AML-193 (cell line): ENCODE measurements at places on chromosomes 1 and 21.

- DNase-seq = no peak
These were observed 27.8 kb downstream of the SDC3 start for GRCh38 chr1:30880678-30881318.

DNA sequence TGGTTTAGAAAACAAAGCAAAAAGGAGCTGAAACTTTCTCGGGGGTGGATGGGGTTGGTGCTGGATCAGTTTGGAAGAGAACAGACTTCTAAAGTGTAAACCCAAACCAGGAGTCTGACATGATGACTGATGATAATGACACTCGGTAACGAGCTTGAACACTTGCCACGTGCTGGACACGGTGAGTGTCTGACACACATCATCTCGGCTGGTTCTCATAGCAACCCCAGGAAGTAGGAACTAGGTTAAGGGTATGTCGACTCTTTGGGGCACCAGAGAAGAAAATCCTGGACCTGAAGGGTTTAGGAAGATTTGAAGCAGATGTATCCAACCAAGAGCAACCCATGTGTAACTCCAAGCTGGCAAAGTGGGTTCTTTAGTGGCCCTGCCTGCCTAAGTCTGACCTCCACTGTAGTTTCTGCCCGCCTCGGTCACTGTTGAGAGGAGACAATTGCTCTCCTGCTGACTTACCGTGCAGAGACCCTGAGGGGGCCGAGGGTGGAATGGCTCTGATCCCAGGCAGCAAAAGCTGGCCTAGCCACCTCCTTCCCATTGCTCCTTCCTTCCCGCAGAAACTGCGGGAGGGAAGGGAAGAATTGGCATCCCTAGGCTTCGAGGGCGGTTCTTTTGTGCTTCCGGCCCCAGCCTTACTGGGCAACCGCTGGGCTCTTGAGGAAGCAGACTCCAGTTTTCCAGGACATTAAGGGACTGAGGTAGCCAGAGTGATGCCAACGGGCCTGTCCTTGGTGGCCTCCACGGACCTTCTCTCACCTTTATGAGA lies 156.0 kb downstream of the TOMM20 start:
- DNase-seq = no peak

GRCh38 chr1:182968836-182969734 lies 16.1 kb upstream of the SHCBP1L start:
- no peak for DNase-seq

DNA sequence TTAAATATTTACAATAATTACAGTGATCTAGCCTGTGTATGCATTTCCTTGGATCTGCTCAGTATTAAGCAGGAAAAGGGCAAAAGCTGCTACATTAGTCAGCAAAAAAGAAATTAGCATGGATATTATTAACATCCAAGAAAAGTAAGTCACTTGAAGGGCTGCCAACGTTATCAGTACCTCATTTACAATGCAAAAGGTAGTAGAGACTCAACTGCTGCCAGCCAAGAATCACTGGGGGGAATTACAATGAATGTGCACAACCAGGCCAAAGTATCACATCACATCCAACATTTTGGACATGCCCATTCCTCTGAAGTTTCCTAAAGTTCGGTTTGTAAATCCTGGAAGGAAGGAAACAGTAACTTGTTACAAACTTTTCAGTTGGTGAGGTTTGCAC lies 1.9 kb downstream of the CNN3 start:
- no peak for DNase-seq

- no peak for DNase-seq
These were observed 52.9 kb upstream of the ATP2B4 start for GRCh38 chr1:203573730-203574129.

DNA sequence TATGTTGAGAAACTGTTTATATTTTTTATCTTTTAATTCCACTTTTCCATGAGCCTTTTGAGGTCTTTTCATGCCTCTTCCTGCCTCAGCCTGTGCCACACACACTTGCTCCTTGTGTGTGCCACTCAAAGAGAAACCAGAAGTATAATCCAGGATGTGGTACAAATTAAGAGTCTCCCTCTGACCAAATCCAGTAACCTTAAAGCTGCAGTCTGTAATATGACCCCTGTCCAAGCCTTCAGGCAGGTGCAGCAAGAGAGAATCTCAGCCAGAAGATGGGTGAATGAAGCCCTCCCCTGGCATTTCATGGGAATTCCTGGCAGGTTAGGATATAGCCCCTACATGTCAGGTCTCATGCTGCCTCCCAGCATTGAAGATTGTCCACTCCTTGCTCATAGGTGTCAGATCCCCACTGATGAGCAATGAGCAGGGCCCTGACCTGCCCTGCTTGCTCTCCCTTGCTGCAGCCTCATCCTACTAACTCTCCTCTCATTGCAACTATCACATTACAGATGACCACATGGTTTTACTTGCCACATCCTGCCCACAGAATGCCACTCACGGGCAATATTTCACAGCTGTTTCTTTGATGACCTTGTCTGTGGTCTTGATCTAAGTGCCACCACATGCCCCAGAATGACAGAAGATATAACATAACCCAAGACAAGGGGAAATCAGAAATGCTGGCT lies 169.3 kb downstream of the SEC16B start:
- no peak for DNase-seq

GRCh38 chr1:58726581-58726980 lies 26.7 kb upstream of the MYSM1 start:
- DNase-seq = no peak

- no peak for DNase-seq
These were observed 72.4 kb upstream of the IFNAR2 start for GRCh38 chr21:33157303-33157702.

DNA sequence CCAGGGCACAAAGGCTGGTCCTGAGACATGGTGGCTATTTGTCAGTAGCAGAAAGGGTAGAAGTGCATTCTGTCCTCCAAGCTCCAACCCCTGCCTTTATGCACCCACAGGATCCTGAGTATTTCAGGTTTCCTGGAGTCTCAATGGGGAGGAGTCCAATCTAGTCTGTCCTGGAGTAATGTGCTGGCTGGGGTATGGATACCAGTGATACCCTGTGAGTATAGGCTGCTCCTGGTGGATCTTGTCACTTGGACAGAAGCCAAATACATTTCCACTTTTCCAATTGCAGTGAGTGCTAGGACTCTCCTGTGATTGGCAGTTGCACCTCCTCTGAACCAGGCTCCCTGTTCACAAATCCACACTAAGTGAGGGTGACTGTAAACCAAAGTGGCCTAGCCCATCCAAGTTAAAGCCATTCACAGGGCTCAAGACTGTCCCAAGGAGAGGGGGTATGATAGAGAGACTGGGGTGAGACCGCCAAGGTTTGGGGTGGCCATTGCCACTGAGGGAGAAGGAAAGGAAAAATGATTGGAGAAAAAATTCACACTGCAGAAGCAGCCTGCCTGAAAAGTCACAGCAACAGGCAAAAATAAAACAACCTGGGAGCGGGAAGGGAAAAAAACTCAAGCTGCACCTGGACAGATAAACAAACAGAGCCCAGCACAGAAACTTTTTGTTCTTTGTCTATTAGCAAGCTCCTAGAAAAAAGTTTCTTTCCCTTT lies 163.4 kb upstream of the ETV3 start:
- no peak for DNase-seq

DNA sequence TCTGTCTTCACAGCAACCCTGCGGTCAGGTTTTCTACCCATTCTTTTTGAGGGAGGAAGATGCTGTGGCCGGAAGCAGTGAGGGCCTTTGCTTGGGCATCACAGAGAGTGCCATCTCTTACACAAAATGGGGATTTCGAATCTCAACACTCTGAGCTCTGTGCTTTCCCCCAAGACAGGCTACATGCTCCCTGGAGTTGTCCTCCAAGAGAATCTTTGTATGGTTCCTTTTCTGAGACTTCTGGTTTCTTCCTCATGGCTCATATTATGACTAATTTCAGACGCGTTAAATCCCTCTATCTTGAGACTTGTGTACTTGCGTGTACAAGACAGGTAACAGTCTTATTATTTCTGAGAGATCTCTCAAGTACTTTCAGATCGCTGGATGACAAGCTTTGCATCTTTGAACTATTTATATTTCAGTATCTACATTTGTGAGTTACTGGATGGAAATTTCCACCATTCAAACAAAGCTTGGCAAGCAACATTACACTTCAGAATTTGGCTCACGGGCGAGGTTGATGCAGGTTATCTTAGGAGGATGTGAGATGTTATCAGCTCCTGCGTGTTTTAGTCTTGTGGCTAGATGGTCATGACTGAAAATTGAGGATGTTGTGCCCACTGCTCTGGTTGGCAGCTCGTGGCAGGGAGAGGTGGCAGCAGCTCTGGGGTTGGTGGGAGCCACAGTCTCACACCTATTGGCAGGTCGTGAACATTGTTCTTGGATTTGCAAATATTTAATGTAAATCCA lies 19.4 kb downstream of the ABCG1 start:
- no peak for DNase-seq

GRCh38 chr1:3058263-3059030 lies 10.6 kb upstream of the PRDM16 start:
- DNase-seq = no peak

DNA sequence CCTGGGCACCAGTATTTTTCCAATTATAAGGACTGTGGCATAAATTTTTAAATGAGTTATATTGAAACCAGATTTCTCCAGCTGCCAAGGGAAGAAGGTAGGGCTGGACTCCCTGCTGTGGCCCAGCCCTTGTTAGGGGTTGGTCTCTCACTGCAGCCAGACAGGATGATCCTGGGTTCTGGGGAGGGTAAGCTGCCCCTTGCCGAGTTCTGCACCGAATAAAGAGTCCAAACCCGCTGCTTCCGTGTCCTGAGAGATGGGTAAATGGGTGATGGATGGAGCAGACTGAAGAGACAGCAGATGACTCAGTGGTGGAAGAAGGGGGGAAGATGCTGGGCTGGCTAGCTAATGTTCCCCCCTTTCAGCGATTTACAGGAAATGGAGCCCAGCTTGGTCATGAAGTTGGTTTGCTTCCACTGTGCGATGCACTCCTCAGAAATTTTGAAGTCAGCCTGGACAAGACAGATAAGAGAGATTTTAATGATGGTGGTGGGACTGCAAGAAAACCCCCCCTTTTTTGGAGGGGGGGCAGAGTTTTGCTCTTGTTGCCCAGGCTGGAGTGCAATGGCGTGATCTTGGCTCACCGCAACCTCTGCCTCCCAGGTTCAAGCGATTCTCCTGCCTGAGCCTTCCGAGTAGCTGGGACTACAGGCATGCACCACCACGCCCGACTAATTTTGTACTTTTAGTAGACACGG lies 41.4 kb downstream of the YARS1 start:
- DNase-seq = no peak

DNA sequence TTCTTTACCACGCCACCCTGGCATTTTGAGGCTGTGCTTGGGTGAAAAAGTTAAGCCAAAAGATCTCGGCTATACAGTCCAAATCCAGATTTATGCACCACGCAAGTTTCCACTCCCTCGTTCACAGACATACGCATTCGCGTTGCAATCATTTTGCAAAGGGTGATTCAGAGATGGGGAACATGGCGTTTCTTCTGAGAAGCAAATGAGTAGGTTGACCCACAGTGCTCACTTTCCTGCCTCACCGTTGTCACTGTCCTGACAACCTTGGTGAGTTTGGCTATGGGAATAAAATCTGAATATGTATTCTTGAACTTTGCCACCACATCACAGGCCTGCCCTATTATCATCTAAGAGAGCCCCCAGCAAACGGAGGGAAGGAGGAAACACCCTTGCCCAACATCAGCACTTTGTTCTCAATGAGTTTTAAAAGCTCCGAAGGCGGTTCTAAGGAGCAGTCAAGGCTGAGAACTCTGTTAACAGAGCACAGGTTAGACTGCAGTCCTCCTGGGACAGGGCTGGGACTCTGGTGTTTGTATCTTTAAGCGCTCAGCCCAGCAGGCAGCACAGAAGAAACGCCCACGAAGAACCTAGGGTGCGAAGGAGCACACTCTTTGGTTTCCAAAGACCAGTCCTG lies 86.4 kb downstream of the RUNX1 start:
- no peak for DNase-seq

- DNase-seq = no peak
These were observed 216.7 kb upstream of the ZC3H12A start for GRCh38 chr1:37257646-37258045.

DNA sequence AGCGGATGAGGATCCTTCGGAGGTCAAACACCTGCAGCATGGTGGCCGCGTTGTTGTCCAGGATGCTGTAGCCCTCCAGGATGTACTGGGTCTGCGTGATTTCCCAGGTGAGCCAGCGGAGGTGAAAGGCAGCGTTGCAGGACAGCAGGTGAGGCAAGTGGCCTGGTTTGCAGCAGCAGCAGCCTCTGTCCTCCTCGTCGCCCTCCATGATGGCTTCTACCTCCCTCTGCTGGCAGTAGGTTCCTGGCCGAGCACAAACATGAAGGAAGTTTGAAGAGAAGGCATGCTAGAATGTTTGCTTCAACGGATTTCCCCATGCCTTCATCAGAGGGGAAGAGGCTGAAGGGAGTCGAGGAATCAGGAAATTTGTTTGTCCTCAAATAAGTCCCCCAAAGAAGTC lies 74.7 kb downstream of the NTPCR start:
- DNase-seq = peak; percentile 3

DNA sequence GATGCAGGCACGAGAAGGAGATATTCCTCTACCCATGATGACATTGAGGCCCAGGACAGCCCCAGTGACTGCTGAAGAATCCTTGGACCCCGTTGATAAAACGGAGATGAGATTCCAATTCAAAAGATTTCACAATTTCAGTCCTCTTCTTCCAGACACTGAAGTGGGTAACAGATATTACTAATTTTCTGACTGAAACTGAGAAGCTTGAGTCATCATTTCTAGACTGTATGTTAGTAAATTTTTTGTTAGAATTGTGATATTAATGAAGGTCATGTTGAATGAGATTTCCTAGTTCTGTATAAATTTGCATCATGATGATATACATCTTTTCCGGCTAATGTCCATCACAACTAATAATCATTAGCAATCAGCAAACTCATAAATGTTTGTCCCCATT lies 185.8 kb downstream of the CHRM3 start:
- DNase-seq = no peak
